ENCODE measurements at places on chromosomes 2 and 18.

DNA sequence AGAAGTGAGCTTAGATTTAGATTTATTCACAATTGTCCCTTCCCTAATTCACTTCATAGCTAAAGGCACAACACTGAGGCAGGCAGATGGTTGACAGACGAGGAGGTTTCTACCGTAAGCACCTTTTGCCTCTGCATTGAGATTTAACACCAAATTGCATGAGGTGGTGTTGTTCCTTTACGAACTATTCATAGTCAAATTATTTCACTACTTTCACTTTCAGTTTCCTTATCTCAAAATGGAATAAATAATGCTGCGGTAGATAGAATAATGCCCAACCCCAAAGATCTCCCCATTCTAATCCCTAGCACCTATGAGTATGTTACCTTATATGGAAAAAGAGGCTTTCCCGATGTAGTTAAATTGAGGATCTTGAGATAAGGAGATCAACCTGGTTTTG, 58.9 kb upstream of the LINC00305 start:
- no peaks in the 10 kb centered on the region for H3K27me3 ChIP-seq
- DNase-seq, result no peak
- no peak overlapping the region for H3K27ac ChIP-seq
- no peaks in the 10 kb centered on the region for H3K36me3 ChIP-seq
- no peak overlapping the region for H3K4me3 ChIP-seq

- H3K4me1 ChIP-seq, result no peaks in the 10 kb centered on the region
- no peaks in the 10 kb centered on the region for H3K36me3 ChIP-seq
- no peak for DNase-seq
- no peaks in the 10 kb centered on the region for H3K27me3 ChIP-seq
Observed at GRCh38 chr2:214800180-214800579, 9.3 kb downstream of the BARD1 start.

- H3K27me3 ChIP-seq, result no peaks in the 10 kb centered on the region
- no peak for DNase-seq
- no peak overlapping the region for H3K27ac ChIP-seq
- no peaks in the 10 kb centered on the region for H3K4me1 ChIP-seq
Observed at GRCh38 chr2:218631837-218632236, 24.1 kb downstream of the PLCD4 start.

- peak; percentile 89 for DNase-seq
- peak overlapping the region; percentile 88 for H3K4me3 ChIP-seq
- H3K27me3 ChIP-seq, result no peaks in the 10 kb centered on the region
- peak overlapping the region; percentile 95 for H3K27ac ChIP-seq
- H3K36me3 ChIP-seq, result no peaks in the 10 kb centered on the region
Observed at GRCh38 chr2:9207641-9208311, 1.2 kb downstream of the ASAP2 start.

DNA sequence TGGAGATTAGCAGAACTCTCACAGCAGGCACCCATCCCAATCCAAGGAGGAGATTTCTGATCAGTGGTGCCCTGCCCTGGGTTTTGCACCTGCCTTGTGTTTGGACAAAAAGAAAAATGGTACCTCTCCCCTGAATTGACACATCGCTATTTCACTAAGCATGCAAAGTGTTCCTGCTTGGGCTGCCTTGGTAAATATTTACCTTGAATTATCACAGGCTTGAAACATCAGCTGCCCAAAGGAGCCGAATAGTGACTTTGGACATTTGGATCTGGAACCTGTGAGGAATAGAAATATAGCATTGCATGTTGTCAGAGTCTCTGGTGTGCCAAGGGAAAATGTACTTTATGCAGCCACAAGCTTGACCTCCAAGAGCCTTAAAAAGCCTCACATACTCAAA, 926.4 kb upstream of the FANCL start:
- H3K4me3 ChIP-seq, result no peak overlapping the region
- H3K36me3 ChIP-seq, result no peaks in the 10 kb centered on the region
- H3K27me3 ChIP-seq, result no peaks in the 10 kb centered on the region
- no peak overlapping the region for H3K27ac ChIP-seq
- H3K4me1 ChIP-seq, result no peaks in the 10 kb centered on the region

- no peaks in the 10 kb centered on the region for H3K27me3 ChIP-seq
- no peaks in the 10 kb centered on the region for H3K4me1 ChIP-seq
- H3K36me3 ChIP-seq, result no peaks in the 10 kb centered on the region
- no peak overlapping the region for H3K4me3 ChIP-seq
Observed at GRCh38 chr2:134271758-134272157, 17.9 kb downstream of the MGAT5 start.

DNA sequence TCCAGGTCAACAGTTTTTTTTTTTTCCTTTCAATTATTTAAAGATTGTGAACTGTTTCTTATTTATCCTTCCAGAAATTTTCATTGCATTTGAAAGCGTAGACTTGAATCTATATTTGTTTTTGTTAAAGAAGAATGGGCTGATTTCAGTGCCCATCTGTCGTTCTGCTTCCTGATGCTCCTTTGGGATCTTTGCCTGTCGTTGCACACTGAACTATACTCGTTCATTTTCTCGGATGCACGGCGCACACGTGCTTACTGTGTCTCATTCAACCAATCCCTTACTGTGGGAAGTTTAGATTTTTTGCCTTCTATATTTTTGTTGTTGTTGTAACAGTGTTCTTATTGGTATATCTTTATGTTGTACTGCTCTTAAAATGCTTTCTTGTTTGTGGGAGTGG, 149.7 kb downstream of the VAPA start:
- DNase-seq, result no peak
- no peaks in the 10 kb centered on the region for H3K4me1 ChIP-seq
- H3K27me3 ChIP-seq, result no peaks in the 10 kb centered on the region
- H3K27ac ChIP-seq, result no peak overlapping the region
- H3K4me3 ChIP-seq, result no peak overlapping the region

DNA sequence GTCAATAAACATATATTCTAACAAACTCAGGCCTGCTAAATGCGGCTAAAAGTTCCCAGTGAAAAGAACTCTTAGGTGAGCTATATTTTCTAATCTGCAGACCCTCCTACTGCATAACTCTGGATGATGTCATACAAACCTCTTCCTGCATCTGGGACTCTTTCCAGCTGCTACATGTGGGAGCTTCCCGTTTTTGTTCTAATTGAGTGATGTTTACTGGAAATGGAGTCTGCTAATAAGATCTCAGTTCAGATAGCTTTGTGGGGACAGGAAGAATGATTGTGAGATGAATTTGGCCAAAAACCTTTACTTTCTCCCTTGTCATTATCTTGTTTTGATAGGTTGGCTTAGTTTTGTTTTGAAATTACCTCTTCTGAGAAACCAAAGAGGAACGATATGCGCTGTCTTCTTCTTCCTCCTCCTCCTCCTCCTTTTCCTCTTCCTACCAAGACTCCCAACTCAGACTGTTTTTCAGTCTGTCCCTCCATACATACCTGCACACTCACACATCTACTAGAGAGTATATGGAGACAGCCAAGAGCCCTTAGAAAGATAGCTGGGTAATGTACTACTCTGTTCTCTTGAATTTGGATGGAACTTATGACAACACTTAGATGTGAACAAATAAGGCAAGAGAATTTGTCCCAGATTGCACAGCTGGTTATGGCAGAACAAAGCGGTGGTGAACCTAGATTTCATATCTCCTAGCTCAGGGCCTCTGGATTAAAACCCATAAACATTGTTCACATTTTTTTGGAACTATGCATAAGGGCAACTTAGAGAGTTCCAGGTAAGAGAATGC, 39.8 kb upstream of the AAK1 start:
- H3K4me3 ChIP-seq, result no peak overlapping the region
- peaks cover 26% of the 10 kb centered on the region for H3K4me1 ChIP-seq
- DNase-seq, result peak; percentile 43
- no peaks in the 10 kb centered on the region for H3K36me3 ChIP-seq

GRCh38 chr18:10230072-10230471, 224.4 kb upstream of the APCDD1 start:
- H3K27me3 ChIP-seq, result no peaks in the 10 kb centered on the region
- H3K36me3 ChIP-seq, result no peaks in the 10 kb centered on the region
- H3K4me3 ChIP-seq, result no peak overlapping the region
- no peak for DNase-seq

DNA sequence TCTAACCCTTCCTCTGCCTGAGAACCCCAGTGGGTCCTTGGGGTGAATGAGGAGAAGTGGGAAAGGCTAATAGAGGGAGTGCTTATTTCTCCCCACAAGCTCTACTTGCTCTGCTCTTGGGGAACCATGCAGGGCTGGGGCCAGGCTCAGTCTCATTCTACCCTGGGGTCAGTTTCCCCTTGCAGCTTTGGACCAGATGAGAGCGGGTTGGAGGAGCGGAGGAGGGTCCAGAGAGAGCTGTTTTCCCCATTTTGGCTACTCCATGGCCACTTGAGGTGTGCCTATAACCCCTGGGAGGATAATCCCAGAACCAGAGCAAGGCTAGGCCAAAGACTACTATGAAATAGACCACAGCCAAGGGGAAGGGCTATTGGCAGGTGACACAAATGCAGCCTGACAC, 29.6 kb downstream of the PLB1 start:
- no peaks in the 10 kb centered on the region for H3K36me3 ChIP-seq
- no peak overlapping the region for H3K27ac ChIP-seq
- no peaks in the 10 kb centered on the region for H3K27me3 ChIP-seq
- no peak for DNase-seq
- H3K4me1 ChIP-seq, result no peaks in the 10 kb centered on the region
- no peak overlapping the region for H3K4me3 ChIP-seq

DNA sequence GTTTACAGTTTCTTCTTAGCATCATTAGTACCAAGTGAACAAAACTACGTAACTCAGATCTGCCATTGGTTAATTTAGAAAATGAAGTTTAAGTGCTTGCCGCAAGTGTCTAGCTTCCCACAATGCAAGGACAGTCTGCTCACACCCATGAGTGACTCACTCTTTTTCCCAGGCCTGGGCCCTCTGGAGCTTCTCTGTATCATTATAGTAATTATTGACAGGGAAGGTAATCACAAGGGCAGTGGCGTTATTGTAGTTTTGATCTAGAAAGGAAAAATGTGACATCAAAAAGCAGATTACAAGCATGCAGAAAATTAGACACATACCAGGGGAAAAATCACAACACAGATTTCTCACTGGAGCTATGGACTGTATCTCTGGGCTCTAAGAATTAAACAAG, 38.5 kb downstream of the NPC1 start:
- peaks cover 17% of the 10 kb centered on the region for H3K36me3 ChIP-seq
- H3K27me3 ChIP-seq, result no peaks in the 10 kb centered on the region
- peaks cover 11% of the 10 kb centered on the region for H3K4me1 ChIP-seq
- H3K27ac ChIP-seq, result no peak overlapping the region
- no peak for DNase-seq

DNA sequence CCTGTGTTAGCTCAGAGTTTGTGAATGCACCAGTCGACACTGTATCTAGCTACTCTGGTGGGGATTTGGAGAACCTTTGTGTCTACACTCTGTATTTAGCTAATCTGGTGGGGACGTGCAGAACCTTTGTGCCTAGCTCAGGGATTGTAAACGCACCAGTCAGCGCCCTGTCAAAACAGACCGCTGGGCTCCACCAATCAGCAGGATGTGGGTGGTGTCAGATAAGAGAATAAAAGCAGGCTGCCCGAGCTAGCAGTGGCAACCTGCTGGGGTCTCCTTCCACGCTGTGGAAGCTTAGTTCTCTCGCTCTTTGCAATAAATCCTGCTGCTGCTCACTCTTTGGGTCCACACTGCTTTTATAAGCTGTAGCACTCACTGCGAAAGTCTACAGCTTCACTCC, 324.2 kb downstream of the RAD51AP2 start:
- DNase-seq, result no peak
- no peak overlapping the region for H3K4me3 ChIP-seq
- H3K36me3 ChIP-seq, result no peaks in the 10 kb centered on the region
- peaks cover 3% of the 10 kb centered on the region for H3K4me1 ChIP-seq
- H3K27me3 ChIP-seq, result no peaks in the 10 kb centered on the region

DNA sequence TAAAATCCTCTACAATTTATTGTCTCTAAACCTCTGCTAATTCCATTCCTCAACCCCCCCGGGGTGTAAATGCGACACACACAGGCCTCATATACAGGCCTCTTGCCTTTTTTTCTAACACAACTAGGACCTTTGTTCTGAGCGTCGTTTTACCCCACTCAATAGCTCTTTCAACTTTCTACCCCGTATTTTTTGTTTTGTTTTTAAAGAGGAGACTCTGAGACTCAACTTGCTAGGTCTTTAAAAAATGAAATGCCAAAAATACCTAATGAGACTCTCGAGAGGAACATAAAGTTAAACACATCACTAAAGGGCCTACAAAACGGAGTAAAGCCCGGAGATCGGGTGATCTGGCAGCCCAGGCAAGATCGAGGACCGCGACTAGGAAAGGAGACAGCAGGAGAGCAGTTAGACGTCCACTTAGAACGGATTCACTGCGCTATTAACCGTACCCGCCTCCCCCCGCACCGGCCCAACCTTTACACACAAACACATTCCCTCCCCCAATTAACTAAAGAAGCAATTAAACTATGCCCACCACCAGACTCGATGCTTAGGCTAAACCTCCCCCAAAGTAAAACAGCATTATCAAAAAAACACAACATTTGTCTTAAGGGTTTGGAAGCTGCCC, 1.7 kb downstream of the TRIP12 start:
- peak overlapping the region; percentile 96 for H3K27ac ChIP-seq
- no peaks in the 10 kb centered on the region for H3K36me3 ChIP-seq
- peak overlapping the region; percentile 89 for H3K4me3 ChIP-seq
- H3K27me3 ChIP-seq, result no peaks in the 10 kb centered on the region
- peaks cover 13% of the 10 kb centered on the region for H3K4me1 ChIP-seq

- H3K4me3 ChIP-seq, result no peak overlapping the region
- no peak overlapping the region for H3K27ac ChIP-seq
- H3K4me1 ChIP-seq, result no peaks in the 10 kb centered on the region
- no peak for DNase-seq
Observed at GRCh38 chr18:61655630-61656029, 237.2 kb downstream of the RNF152 start.

DNA sequence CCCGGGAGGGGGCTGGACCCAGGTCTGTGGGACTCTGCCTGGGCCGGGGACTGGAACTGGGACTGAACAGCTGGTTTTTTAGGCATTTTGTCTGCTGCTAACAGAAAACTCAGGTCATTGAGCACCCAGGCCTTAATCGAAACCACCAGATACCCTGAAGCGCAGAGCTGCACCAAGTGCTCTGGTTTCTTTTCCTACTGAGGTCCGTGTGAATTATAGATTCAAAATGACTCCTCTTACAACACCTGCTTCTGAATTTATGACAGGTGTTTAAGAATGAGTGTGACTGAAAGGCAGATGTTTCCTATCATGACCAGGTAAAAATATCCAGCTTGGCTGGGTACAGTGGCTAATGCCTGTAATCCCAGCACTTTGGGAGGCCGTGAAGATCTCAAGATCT, 47.8 kb downstream of the TRAPPC12 start:
- DNase-seq, result no peak
- no peak overlapping the region for H3K27ac ChIP-seq
- H3K27me3 ChIP-seq, result no peaks in the 10 kb centered on the region

DNA sequence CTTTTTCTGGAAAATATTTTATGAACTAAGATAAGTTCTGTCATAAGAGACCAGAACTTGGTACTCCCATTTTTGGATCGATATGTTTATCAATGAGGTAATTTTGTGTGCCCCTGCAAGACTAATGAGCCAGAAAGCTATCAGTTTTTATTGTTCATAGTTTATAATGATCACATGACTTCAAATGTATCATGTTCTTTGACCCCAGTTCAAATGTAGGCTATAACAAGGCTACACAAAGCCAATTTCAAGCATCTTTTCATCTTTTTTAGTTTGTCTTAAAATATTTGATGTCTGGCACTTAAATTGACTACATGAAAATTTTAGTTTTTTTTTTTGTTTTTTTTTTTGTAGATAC, 35.3 kb downstream of the RALB start:
- H3K4me1 ChIP-seq, result no peaks in the 10 kb centered on the region
- H3K27ac ChIP-seq, result no peak overlapping the region
- DNase-seq, result no peak
- no peaks in the 10 kb centered on the region for H3K27me3 ChIP-seq
- H3K4me3 ChIP-seq, result no peak overlapping the region
- H3K36me3 ChIP-seq, result peaks cover under 1% of the 10 kb centered on the region
